ENCODE measurements at places on chromosomes 2 and 18.

DNA sequence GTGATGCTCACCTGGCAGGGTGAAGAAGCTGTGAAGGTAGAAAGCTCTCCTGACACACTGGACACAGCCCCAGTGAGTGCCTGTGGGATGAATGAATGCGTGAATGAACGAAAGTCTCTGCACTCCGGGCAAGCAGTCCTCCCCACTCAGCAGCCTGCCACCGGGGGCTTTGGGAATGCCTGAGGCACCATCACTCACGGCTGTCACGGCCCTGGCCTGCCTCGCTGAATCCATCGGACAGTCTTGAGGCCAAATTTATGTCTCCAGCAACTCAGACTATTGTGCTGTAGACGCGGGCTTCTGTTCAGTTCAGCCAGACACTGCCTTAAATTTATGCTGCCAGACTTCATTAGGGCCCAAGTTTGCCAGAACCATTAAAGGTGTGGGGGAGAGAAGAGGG lies 62.9 kb upstream of the TEX51 start:
- no peak for DNase-seq

- DNase-seq = no peak
Measured at GRCh38 chr2:226548732-226549131, 250.9 kb downstream of the IRS1 start.

DNA sequence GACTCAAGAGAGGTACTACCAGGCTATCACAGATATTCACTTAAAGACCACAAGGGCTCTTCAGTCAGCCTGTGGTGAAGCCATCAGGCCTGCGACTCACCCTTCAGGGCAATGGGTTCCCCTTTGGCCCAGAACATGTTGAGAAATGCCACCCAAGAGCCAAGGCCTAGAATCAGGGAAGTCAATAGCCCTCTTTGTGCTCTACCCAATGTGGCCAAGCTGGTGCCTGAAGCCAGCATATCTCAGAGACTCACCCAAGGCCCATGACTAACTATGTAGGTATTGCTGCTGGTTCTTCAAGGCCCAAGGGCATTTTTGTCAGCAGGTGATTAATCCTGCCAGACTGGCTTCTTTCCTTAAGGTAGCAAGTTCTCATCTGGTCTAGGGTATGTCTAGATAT lies 338.9 kb upstream of the SETBP1 start:
- no peak for DNase-seq

DNA sequence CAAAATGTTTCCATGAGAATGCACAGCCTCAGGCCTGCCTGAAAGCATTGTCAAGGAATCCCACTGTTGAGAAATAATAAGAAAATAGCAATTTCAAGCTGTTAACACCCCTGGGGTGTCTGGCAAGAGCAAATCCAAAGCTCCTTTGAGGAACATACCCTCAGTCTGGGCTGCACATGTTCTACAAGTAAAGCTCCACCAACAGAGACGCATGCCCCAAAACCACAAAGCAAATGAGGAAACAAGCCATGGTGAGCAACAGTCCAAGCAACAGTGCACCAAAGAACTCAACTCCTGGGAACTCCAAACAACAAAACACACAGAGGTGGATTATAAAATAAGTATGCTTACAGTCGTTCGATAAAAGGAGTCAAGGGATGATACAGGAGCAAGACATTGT lies 40.3 kb downstream of the CYP27C1 start:
- DNase-seq = peak; percentile 63

DNA sequence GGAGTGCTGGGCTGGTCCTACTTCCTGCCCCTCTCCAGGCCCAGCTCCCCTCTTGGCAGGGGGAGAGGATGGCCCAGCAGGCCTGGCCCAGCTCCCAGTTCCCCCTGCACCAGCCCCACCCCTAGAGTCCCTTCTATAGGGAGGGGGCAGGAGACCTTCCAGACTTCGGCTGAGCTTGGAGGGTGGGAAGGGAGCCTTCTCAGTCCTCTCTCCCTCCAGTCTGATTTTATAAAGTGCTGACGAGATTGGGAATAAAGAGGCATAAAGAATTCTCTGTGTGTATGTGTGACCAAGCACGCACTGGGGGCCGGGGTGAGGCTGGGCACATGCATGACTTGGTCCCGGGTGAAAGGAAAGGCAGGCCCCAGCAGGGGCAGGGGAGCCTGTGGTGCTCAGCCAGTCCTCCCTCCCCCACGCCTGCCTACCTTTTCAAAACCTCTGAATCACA lies 5.1 kb downstream of the CHPF start:
- no peak for DNase-seq

- no peak for DNase-seq
Measured at GRCh38 chr2:15668611-15669305, 77.1 kb downstream of the DDX1 start.

GRCh38 chr2:17191223-17191622 lies 327.0 kb downstream of the RAD51AP2 start:
- no peak for DNase-seq

DNA sequence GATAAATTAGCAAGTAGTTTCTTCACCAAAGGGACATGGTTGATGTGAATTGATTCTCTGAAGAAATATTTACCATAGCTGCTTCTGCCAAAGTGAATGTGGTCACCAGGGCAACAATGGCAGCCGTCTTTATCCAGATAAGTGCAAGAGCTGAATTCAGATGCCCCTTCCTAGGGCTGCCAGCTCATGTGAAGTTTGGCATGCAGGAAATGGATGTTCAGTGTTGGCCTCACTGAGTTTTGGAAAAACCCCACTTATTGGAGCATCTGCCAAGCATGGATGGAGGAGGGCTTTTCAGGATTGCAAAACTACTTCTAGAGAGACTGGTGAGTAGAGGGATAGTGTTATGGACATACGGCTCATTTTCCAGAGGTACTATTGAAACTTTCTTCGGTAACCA lies 80.8 kb downstream of the FMNL2 start:
- DNase-seq = no peak

GRCh38 chr2:100791936-100792308 lies 28.0 kb upstream of the NPAS2 start:
- DNase-seq = no peak

GRCh38 chr2:4214444-4215205 lies 511.2 kb downstream of the DCDC2C start:
- DNase-seq = no peak

- no peak for DNase-seq
Measured at GRCh38 chr2:217669831-217670230, 333.0 kb downstream of the TNS1 start.

DNA sequence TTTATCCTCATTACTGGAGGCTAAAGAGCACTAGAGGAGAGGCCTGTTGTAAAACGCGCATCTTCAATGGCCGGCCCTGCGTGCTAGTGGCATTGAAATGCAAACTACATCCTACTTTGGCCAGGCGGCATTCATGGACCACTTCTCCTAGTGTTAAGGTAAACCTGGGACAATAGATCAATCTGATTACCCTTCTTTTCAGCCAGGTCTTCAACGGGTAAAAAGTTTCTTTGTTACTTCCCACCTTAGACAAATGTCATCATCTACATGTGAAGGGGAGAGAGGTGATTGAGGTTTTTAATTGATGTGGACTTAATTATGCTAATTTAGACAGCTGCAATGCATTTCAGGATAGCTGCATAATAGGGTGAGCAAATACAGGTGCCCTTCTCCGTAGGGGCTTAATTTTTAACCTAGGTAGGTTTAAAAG lies 628.0 kb downstream of the ZEB2 start:
- DNase-seq = no peak

DNA sequence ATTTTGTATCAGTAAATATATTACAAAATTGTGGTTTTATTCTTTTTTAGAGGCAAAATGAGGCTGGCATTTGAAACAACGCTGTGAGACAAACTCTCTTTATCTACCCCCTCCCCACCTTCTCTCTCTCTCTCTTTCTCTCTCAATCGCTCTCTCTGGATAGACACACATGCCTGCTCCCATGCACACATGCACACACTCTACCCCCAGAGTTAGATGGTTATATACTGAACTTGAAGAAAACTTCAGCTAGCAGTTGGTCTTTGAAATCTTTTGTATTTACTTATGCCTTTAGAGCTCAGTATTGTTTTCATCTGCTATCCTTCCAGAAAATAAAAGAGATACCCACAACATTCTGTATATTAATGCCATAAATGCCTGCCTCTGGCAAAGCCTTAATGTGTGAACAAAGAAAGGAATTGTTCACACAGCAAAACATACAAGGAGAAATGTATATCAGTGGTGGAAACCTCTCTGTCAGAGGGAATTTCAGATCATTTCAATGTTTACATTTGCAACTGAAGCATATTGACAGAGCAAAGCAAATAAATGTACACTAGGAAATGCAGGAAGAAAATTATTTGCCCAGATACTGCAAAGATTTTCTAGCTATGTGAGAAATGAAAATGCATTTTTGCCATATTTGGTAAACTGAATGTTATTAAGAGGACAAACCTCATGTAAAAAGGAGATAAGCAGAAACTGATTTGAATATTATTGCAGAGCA lies 217.0 kb upstream of the UBE2E3 start:
- DNase-seq = no peak

GRCh38 chr2:68561372-68561771 lies 82.0 kb upstream of the PROKR1 start:
- DNase-seq = no peak

DNA sequence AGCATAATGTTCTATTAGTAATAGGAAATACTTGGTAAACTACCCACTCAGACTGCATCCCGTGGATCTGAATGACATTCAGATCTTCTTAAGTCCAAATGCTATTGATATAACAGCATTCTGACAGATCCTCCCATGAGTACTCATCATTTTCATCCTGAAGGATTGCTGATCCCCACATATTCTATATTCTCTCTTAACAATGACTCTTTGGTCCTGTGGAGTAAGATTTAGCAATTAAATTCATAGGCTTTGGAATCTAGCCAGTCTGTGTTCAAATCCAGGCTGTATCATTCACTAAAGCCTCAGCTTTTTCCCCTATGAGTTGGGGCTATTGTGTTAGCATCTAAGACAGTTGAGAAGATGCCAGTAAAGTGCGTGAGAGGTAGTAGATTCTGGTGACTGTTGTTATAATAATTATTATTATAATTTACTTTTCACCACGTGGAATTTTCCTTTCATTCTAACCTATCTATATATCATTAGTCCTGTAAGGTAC lies 591.3 kb upstream of the SYT4 start:
- DNase-seq = no peak

GRCh38 chr2:211498551-211499205 lies 942.3 kb downstream of the CPS1 start:
- DNase-seq = no peak

- DNase-seq = no peak
Measured at GRCh38 chr2:15652801-15653200, 61.1 kb downstream of the DDX1 start.

DNA sequence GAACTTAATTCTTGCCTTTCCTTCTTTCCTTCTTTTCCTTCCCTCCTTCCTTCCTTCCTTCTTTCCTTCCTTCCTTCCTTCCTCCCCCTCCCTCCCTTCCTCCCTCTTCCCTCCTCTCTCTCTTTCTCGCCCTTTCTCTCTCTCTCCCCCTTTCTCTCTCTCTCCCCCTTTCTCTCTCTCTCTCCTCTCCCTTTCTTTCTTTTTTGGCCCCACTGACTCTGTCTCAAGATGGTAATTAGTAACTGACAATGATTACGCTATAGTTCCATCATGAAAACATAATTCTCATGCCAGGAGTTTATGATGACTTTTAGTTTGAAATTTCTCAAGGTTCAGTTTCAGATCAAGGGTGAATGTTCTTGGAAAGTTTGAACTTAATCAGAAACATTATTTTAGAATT lies 14.8 kb upstream of the CTLA4 start:
- DNase-seq = no peak
